ENCODE measurements at places on chromosomes 6 and 20.

DNA sequence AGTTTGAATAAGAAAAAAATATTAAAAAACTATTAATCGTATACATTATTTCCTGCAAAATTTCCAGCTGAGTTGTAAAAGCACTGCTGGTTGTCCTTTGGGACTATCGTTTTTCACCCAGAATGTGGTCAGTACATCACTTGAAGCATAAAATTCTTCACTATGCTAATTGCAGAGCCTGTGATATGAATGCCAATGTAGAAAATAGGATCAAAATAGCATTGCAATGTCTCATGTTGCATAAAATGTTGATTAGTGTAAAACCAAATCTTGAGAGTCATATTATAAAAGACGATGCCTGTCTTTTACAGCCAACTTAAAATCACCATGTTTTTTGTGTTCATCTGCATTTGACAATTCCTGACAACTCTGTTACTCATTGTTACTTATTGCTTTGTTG is 207.7 kb downstream of the MMUT start:
- DNase-seq = no peak

DNA sequence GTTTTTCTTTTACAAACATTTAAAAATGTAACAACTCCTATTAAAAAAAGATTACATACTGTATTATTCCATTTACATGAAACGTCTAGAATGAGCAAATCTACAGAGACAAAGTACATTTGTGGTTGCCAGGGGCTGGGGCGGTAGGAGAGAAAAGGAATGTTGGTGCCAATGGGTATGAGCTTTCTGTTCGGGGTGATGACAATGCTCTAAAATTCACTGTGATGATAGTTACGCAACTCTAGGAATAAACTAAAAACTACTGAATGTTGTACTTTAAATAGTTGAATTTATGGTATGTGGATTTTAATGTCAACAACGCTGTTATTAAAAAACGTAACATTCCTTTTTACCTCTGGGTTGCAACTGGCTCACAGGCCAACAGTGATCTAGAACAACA is 211.1 kb downstream of the GMDS start:
- no peak for DNase-seq

- DNase-seq = no peak
Observed at GRCh38 chr20:47735412-47736400, 49.6 kb downstream of the SULF2 start.

- DNase-seq = no peak
Observed at GRCh38 chr6:15025446-15025845, 220.4 kb upstream of the JARID2 start.

DNA sequence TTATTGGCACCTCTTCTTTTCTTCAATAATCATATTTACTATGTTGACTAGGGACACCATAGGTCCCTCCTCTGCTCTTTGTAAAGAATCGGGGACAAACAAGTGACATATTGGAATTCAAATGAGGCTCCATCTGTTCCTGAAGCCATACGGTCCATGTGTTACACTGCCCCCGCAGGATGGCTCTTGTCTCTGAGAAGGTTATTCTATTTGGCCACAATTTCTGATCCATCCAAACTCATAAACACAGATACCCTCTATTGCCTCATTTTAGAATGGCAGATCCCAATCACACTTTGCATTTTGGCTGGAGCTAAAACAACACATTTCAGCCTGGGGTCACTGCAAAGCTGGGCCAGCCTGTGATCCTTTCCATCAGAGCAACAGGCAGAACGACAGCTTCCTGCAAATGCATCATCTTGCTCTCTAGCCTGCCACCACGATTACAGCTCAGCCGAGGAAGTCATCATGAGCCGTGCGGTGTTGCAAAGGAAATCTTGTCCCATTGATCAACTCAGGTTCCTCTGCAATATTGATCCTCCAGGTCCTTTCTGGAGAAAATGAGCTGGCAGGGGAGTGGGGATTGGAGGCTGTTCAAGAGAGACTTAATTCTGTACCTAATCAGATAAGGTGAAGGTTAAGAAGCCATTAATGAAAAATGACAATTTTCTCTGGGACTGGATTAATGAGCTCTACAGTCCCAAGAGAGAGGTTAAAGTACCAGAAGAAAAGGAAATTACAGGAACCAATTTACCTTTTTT is 73.1 kb downstream of the AGPAT4 start:
- DNase-seq = no peak

DNA sequence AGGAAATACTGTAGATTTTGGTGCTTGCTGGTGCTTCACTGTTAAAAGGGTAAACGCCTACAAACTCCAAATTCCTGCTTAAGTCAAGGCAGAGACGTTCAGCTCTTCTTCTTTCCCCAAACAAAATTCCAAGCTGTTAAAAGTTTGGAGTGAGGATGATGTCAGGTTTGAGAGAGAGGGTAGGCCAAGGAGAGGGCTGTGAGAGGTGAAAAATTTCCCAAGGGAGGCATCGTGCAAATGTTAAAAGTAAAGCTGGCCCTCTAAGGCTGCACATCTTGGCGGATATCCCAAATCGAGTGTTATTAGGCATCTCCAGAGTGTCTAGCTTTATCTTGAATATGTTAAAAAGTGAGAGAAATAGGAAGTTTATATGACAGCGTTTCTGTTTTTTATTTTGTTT is 651.8 kb downstream of the QKI start:
- no peak for DNase-seq

GRCh38 chr20:38896009-38896594 is 30.1 kb upstream of the FAM83D start:
- no peak for DNase-seq

All from stimulated activated CD8-positive, alpha-beta memory T cell treated with anti-CD3 and anti-CD28 coated beads, Interleukin-7, amount 100 ng/mL, for 1 hour (primary cell).